AG09309 (cell line): ENCODE measurements at places on chromosomes 11 and 22.
A peak's percentile ranks its signal among the peaks of the same experiment; 100 is the strongest.

DNA sequence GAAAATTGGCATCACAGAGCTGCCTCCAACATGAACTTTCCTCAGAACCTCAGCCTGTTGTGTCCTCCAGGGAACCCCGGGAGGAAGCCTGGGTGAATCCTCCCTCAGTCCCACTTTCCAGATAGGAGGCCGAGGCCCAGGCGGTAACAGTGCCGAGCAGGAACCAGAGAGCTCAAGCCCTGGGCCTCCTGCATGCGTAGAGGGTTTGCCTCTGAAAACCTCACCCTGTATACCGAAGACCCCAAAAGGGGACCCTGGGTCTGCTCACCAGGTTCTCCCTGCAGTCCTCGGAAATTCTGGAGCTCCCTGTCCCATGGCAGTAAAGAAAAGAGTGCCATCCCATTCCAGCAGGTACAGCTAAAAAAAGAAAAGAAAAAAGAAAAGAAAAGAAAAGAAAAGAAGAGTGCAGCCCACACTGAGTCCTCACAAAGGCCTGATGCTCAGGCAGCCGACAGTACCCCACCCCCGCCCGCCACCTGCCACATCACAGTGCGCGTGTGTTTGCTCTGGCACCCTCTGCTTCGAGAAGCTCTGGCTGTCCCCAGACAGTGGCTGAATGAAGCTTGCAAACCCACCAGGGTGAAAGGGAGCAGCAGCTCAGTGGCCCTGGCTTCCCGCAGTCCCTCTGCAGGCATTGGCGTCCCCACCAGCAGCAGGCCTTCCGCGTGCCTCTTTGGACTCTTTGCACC, 28.4 kb upstream of the FADD start:
- DNase-seq = no peak

DNA sequence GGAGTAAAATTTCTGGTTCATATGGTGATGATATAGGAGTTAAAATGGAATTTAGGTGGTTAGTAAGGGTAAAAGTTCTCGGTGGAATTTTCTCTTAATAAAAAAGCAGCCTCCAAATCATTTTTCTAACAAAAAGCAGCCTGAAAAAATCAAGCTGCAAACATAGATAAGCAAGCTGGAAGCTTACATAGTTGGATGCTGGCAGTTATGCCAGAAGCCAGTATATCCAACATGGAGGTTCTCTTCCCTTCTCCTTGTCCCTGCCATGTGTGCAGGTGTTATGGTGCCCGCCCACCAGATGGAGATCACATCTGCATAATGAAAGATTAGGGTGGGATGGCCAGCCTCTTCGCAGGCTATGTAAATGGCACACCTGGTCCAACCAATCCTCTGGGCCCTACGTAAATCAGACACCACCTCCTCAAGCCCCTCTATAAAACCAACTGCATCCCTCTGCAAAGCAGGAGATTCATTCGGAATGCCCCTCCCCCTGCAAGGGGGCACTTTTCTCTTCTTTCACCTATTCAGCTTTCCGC, 22.4 kb downstream of the PIWIL3 start:
- DNase-seq = no peak

GRCh38 chr11:32113920-32114203, 23.0 kb downstream of the RCN1 start:
- no peak for DNase-seq

DNA sequence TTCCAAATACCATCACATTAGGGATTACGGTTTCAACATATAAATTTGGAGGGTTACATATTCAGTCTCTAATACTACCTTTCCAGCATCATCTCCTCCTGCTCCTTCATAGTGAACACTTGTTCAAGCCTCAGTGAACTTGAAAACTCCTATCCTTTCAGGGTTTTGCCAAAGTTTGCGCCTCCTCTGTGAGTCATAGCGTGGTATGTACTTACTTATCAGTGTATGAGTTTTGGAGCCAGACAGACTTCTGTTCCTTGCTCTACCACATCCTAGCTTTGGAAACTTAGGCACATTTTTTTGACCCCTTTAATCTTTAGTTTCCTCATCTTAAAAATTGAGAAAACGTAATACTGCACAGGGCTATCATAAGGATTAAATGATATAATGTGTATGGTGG, 160.1 kb upstream of the ZC3H12C start:
- DNase-seq = no peak

GRCh38 chr22:22763512-22763911, 119.1 kb downstream of the GGTLC2 start:
- DNase-seq = no peak

GRCh38 chr11:105202844-105203548, 63.4 kb upstream of the CARD18 start:
- no peak for DNase-seq

DNA sequence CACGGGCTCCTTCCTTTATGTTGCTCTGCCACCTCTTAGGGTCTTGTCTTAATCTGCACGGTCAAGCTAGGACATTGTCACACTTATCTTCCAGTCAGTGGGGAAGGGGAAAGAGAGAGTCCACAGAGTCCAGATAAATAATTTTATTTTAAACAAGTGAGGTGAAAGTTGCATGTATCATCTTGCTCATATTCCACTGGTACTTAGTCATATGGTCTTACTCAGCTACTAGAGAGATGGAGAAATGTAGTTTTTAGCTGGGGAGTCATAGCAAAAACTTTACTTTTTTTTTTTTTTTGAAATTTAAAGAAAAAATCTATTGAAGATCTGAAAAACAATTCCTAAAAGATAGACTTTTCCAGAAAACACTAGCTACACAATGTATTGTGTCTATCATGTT, 29.0 kb downstream of the PDE3B start:
- DNase-seq = no peak

DNA sequence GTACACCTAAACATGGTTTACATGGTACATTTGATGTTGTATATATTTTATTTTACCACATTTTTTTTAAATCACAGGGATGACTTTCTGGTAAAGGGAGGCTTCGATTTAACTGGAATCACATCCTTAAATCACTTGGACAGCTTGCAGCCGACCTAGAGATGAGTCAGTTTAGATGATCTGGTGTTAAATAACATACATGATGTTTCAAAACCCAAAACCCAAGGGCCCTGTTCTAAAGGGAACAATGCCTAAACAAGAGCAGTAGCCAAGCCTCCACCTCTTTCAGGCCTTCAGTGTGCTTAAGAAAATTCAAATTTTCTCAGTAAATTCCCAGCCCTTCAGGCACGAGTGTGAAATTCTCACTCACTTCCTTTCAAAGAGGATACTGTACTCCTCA, 108.8 kb downstream of the WT1 start:
- DNase-seq = no peak

GRCh38 chr11:2102132-2102882, 36.9 kb downstream of the IGF2 start:
- no peak for DNase-seq

DNA sequence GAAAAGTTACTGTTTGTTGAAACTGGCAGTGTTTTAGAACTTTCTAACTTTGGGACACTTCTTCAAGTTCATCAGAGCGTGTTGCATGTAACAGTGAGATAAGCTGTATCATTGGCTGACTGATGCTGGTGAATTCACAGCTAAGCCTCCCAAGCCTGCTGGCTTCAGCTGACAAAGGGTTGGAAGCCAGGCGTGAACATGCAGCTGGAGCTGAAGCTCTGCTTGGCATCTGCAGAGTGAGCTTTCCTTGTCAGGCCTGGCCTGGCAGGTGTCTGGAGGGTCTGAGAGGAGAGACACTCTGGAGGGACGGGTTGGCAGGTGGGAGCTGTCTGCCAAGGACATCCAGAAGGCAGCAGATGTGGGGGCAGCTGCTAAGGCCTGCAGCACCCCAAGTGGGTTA, 1.5 kb downstream of the AMPD3 start:
- DNase-seq = no peak

- DNase-seq = no peak
These were observed at the start of gene EFEMP2 for GRCh38 chr11:65872586-65873317. Gene EFEMP2 (minus strand): TSS chr11:65872800. CDS start chr11:65872354, 446 bp downstream.

DNA sequence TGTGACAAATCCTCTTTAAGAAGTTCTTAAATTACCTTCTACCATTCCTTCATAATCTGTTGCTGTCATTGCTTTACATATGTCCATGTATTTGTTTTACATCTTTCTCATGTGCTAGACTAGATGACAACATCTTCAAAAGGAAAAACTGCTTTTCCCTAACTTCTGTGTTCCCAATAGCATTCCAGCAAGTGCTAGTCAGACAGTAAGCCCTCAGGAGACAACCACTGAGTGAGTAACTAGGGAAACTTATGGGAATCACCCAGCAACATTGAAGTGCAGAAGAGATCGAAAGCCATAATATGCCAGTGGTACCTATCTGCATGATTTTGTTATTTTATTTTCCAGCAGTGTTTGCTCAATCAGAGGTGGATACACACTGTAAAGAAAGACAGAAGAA, 889.7 kb upstream of the API5 start:
- DNase-seq = no peak

GRCh38 chr11:60923800-60924109, 505 bp upstream of the TMEM132A start:
- DNase-seq = no peak

DNA sequence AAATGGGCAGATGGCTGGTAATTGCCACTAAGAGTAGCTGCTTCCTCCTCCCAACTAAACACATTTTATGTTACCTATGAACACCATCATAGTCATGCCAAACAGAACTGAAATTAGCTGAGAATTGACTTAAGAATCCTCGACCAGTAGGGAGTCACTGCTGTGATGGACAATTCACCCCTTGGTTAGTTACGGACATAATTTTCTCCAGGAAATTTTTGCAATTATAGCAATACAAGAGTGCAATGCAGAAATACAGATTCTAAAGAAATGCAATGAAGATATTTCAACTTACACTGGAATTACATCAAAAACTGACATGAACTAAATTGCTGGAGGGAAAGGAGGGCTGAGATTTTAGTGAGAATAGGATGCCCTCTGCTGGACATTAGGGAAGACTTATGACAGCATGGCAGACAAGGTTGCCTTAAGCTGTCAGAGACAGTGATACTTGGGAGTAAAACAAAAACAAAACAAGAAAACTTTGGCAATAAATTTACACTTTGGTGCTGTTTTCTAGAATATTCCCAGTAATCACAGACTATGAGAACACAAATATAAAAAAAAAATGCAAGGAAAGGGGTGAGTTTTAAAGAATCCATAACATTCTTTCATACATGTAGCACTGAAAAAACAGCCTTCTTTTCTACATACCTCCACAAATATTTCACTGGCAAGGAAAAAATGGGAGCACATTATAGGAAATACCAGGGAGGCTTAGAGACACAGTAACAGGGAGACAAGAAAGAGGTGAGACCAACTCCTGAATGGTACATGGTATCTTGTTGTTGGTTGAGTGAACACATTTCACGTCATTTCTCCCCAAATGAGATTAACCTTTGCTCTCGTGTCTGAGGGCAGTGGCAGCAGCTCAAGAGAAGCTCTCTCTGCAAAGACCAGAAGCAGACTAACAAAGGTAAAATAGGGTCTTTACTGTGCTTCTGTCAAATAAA, 11.2 kb upstream of the PPP2R1B start:
- peak; percentile 64 for DNase-seq

DNA sequence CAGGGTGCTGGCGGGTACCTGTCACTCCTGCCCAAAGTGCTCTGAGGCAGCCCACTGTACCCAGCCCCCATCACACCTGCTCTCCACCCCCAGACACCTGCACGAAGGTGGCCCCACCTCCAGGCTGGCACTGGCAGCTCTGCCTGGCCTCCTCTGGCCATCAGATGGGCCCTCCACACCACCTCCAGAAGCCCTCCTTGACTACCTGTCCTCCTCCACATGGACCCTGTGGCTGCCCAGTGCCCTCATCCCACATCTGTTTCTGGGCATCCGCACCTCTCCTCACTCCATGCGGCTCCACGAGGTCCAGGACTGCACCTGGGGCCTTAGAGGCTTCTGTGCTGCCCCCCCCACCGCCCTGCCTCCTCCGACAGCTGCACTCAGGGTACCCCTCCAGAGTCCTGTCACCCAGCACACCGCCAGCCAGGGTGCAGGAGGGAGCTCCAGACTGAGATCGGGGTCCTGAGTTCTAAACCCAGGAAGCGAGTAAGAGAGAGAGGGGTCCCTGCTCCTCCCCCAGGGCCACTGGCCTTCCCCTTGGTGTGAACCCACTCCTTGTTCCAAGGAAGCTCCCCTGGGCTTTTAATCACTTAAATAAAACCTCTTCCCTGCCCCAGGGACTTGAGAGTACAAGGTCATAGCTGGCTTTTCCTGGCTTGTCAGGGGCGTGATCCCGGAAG, 1.7 kb downstream of the CTSD start:
- DNase-seq = no peak

GRCh38 chr11:102626676-102627075, 1.5 kb upstream of the MMP20 start:
- DNase-seq = no peak

GRCh38 chr22:27885977-27886842, 32.8 kb downstream of the PITPNB start:
- DNase-seq = peak; percentile 38

GRCh38 chr11:32259641-32260081, 168.8 kb downstream of the RCN1 start:
- DNase-seq = no peak

DNA sequence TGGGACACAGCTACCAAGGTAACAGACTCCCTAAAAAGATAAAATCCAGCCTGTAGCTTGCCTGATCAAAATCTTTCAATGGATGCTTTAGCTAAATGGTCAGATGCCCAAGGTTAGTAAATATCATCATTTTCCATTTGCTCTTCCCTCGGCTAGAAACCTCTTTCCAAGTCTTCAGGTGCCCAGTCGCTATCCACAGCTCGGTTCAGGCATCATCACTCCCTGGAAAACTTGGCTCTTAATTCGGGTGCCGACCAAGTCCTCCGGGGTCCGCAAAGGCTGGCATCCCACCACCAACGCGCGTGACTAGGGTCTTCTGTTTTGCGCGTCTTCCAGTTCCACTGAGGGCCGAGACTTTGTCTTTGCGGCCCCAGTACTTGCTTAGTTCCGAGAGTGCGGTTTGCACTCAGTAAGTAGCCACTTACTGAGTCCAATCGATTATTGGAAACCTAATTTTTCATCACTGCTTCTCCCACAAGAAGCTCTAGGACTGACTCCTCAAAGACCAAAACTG, 44.3 kb downstream of the OR4D9 start:
- DNase-seq = no peak

GRCh38 chr22:37187552-37187890, 526 bp downstream of the C1QTNF6 start:
- no peak for DNase-seq

DNA sequence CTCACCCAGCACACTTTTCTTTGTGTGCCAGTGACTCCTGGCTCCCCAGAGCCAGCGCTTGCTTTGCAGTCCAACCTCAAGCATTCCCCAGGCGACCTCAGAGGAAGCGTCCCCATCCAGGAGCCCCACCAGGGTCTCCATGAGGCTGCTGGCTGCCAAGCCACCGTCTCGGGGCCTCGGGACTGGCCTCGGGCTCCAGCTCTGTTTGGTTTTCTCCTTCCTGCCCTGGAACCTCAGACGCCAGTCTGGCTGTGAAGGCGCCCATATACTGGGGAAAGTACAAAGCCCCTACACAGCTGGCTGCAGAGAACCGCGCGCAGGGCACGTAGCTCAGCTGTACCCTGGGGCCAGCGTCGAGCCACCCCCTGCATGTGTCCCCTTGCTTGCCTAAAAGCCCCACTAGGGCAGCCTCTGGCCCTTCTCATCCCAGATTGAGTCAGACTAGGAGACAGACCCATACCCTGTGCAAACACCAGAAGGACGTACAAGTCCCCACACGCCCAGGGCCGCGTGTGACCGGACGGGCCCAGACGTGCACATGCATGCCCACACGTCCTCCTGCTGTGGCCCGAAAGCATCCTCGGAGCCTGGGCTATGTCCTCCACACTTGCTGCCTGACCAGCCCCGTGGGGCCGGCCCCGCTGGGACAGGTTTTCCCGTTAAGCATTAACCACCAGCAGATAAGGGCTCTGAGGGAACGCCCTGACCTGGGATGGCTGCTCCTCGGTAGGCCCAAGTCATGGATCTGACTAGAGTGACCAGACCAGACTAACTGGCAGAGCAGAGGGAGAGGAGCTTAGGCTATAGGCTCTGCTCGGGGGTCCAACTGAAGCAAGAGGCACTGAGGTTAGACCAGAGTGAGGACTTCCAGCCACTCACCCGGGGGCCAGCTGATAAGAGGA, 4.2 kb upstream of the SYT8 start:
- no peak for DNase-seq
